Spleen (tissue), 13 donors: ENCODE measurements at places on chromosomes 16 and 17. TPM values are rescaled to one million over a fixed set of nuclear protein-coding genes. Genes with fewer than 3 reads are reported as not detected.

The NDUFAF8 gene
- total RNA-seq, result 35.4 TPM

The KRT34 gene
- total RNA-seq, result not detected

The DNAH9 gene
- 0.11 TPM for total RNA-seq

The RRAD gene
- total RNA-seq, result 1.4 TPM
